T-helper 9 cell (primary cell): ENCODE measurements at places on chromosomes 5 and 9.

DNA sequence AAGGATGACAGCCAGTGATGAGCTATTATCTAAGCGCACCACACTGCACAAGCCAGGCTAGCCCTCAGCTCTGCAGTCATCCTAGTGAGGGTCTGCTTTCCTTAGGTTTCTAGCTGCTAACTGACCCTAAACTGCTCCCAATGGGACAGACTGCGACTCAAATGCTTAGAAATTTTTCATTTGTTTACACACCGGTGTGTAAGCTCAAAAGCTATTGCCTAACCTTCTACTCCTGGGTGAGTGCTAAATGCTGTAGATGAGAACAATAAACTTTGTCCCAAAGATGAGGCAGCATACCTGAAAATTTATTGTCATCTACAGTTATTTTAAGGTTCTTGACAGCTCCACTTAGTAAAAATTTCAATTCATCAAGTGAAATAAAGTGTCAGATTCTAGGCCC, 311.4 kb downstream of the TMEM167A start:
- DNase-seq: no peak

DNA sequence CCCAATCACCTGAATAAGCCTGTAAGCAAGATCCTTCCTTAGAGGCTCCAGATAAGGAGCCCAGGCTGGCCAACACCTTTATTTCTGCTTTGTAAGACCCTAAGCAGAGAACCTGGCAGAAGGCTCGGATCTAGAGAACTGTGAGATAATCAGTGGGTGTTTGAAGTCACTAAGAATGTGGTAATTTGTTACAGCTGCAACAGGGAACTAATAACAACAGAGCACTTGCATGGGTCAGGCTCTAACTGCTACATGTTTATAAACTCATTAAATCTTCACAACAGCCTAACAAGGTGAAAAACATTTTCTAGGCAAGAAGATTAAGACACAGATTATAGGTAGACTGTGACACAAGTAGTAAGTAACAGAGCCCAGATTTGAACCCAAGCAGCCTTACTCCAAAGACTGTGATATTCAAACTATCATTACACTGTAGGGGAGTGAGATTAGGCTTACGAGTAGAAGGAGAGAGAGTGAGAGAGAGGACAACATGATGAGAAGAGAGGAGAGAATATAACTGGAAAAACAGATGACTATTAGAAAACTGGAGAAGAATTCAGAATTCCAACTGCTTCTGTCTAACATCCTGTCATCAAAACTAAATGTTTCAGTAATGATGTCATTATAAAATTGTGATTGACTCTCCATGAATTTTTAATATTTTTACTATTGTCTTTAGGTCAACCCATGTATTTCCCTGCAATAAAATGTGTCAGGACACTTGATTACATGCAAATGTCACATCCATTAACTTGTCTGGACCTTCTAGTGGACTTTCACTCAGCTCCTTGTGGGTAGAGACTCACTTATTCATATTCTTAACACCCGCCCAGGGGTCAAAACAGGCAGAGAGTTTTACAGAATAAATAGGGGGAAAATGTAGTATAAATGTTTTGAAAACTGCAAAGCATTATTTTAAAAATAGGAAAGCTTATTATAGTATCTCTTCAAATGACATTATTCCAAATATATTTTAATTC, 290.9 kb upstream of the RGMB start:
- DNase-seq: no peak

- DNase-seq: no peak
Observed at GRCh38 chr5:60677850-60678664, 21.9 kb downstream of the DEPDC1B start.

GRCh38 chr5:147576646-147577535, 67.0 kb upstream of the DPYSL3 start:
- DNase-seq: no peak

- no peak for DNase-seq
Observed at GRCh38 chr5:21071421-21071820, 1083.4 kb upstream of the CDH18 start.

DNA sequence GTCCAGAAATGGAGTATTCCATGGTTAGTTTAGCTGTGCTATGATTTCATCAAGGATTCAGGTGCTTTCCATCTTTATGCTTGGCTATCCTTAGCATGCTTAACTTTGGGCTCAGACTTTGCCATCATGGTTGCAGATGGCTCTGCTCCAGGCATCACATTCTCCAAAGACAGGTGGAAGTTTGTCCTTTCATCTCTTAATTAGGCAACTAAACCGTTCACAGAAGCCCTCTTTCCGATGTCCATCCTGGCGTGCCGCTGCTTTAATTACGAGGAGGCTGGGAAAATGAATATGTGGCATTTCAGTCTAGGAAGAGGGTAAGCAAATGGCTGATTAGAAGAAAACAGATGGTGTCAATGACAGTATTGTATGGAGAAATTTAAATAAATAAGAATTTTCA, 24.5 kb upstream of the APC start:
- DNase-seq: no peak

- DNase-seq: no peak
Observed at GRCh38 chr5:89694026-89694550, 715.5 kb downstream of the CETN3 start.

- no peak for DNase-seq
Observed at GRCh38 chr9:15513335-15513734, 2.6 kb upstream of the PSIP1 start.

GRCh38 chr9:589723-590122, 251.8 kb upstream of the DMRT1 start:
- DNase-seq: no peak

GRCh38 chr5:169980418-169981053, at the start of gene INSYN2B:
Gene INSYN2B, minus strand, starts transcription at chr5:169980495. Its CDS starts 96,597 bp downstream, at chr5:169883898.
- DNase-seq: no peak

DNA sequence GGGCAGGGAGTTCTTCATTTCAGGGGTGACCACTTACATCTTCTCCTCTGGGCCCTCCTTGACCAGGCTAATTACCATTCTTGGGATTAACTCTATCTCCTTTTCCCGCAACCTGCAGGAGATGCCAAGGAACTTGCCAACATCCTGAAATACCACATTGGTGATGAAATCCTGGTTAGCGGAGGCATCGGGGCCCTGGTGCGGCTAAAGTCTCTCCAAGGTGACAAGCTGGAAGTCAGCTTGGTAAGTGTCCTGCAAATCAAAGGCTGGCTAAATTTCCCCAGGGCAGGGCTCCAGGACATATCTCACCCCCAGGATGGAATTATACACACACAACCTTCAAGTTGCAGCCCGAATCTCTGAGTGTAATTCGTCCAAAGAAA, 30.2 kb downstream of the TGFBI start:
- no peak for DNase-seq

DNA sequence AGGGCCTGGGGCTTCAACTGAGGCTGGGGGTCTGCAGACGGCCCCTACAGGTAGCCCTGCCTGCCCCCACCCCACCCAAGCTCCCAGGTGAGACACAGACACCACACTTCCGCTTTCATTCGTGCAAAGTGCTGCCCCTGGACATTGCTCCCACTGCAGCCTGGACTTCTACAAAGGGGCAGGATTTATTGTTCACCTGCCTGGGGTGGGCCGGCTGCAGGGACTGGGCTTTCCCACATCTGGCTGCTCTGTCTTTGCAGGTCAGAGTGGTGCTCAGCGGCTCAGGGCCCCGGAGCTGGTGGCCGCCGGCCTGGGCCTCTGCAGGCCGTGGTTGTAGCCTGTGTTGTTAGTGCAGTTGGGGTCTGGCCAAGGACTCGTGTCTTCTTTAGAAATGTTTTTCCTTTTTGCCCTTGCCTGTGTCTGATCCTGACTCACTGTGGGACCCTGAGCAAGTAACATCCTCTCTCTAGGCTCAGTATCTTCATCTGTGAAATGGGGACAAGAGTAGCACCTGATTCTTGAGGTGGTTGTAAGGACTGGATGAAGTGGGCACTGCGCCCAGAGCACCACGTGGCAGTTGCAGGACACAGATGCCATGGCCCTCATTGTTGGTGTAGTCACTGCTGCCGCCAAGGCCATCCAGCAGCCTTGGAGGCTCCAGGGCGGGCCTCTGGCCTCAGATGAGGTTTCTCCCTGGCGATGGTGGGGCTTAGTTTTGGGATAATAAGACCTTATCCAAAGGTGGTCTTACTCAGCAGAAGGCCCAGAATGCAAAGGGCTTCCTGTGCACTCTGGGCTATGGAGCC, 143.9 kb downstream of the CACNA1B start:
- no peak for DNase-seq

GRCh38 chr9:137788561-137789294, 88.9 kb upstream of the CACNA1B start:
- DNase-seq: no peak

GRCh38 chr9:123358181-123358905, 2.3 kb downstream of the CRB2 start:
- no peak for DNase-seq

GRCh38 chr5:159286420-159287035, 23.4 kb downstream of the UBLCP1 start:
- DNase-seq: no peak

DNA sequence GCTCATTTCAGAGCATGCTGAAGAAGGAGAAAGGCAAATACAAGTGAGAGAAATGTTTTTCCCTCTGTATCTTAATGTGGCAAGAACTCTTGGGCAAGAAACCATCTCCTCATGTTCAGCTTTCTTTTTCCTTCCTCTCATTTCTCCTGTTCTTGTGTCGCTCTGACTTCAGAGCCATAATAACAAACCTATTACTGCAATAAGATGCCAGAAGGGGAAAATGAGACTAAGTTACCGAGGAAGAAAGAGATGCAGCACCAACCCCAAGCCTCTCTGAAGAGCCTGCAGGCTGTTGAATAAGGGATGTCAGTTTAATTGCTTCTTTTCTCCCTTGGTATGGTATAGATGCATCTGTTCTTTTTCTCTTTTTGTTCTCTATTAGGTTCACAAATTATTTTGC, 170.1 kb upstream of the GLRA1 start:
- DNase-seq: no peak

DNA sequence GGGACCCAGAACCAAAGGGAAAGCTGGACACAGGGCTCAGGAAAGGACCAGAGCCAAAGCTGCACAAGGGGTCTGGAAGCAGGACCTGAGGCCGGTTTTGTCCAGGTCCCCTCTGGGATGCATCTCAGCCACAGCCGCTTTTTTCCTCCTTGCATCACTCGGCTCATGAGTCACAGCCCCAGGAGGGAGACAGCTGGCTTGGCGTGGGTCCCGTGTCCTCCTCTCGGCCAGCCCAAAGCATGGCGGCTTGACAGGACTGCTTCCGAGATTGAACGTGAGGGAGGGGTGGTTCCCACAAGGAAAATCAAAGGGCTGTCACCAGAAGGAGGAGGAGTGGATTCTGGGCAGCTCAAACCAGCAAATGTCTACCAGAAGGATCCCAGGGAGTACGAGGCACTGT, 56.7 kb upstream of the CPLX2 start:
- DNase-seq: no peak

DNA sequence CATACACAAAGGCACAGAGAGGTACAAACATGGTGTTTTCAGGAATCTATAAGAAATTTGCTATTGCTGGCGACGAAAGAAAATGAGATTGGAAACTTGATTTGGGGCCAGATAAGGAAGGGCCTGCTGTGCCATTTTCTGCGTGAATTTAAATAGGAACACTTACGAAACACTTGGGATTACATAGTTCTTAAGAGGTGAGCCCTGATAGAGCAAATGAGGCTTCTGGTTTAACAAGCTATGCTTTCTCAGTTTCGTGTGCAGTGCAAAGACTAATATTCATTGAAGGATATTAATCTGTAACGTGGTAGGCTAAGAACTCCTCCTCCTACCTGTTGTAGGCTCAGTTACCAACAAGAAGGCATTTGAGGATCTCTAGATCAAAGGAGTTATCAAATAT, 93.1 kb downstream of the CDK5RAP2 start:
- no peak for DNase-seq

DNA sequence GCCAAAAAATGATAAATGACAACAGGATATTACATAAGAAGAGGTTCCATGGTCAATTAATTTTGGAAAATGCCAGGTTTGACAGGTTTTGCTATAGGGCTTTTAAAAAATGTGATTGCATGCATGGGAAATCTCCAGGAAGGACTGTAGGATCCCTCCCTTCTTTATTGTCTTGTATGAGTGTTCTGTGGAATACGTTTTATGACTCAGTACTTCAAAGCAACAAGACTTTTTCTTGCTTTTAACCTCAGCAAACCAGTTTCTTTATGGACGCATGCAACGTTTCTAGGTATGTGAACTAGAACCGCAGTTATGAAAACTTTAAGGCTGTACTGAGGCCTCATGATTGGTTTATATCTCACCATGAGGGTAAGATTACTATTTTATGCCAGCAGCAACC, 76.6 kb upstream of the NTRK2 start:
- no peak for DNase-seq

GRCh38 chr5:39138892-39139291, 64.7 kb upstream of the RICTOR start:
- no peak for DNase-seq

DNA sequence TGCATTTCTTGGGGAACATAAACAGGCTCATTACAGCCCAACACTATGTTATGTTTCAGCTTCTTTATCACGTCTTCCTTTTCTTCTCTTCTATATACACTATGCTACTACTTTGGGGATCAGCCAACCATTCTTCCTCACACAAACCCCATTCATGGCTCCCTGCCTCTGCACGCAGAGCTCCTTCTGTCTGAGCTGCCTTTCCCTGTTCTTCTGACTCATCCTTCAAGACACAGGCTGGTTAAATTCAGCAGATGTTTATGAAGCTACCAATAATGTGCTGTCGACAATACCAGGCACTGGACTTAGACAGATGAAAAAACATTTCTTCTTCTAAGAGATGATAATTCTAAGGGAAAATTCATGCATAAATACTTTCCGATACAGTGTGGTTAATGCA, 102.5 kb upstream of the TXNDC8 start:
- no peak for DNase-seq

DNA sequence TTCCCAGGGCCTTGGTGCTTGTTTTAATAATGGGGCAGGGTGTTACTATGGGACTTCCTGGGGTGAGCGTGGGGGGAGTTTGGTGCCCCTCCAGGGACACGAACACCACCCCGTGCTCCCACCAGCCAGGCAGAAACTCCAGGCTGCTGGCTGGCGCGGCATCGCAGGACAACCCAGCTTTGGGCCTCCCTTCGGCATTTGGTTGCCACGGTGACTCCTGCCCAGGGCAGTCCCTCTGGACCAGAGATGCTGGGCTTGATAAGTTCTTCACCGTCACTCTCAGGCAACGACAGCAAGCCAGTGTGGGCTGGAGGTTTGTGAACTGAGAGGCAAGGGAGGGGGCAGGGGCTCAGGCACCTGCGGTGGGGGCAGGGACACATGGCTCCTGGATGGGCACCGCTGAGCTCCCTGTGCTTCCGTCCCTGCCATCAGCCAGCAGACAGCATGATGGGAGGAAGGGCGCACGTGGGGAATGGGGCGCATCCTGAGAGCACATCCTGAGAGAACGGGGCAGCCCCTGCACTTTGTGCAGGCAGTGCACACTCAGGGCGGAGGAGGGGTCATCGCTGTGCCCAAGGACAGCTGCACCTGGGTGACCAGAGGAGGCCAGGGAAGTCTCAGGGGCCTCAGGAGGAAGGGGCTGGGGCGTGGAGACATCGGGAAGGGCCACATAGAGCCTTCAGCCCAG, 116.4 kb downstream of the RXRA start:
- DNase-seq: no peak

GRCh38 chr5:89372176-89372575, 489.2 kb upstream of the MEF2C start:
- no peak for DNase-seq

- no peak for DNase-seq
Observed at GRCh38 chr5:160155017-160155750, 35.9 kb upstream of the PWWP2A start.
